Suprapubic skin (tissue), 4 donors: ENCODE measurements at places on chromosomes 16 and 17. TPM values are rescaled to one million over a fixed set of nuclear protein-coding genes. Genes with fewer than 3 reads are reported as not detected.

GRCh38 chr17:1573932-1574696, 11.5 kb upstream of the PITPNA start:
- peak overlapping the region; percentile 34 for H3K27ac ChIP-seq
- H3K4me1 ChIP-seq, result peaks cover 47% of the 10 kb centered on the region
- peak; percentile 93 for DNase-seq
- no peak overlapping the region for H3K4me3 ChIP-seq

DNA sequence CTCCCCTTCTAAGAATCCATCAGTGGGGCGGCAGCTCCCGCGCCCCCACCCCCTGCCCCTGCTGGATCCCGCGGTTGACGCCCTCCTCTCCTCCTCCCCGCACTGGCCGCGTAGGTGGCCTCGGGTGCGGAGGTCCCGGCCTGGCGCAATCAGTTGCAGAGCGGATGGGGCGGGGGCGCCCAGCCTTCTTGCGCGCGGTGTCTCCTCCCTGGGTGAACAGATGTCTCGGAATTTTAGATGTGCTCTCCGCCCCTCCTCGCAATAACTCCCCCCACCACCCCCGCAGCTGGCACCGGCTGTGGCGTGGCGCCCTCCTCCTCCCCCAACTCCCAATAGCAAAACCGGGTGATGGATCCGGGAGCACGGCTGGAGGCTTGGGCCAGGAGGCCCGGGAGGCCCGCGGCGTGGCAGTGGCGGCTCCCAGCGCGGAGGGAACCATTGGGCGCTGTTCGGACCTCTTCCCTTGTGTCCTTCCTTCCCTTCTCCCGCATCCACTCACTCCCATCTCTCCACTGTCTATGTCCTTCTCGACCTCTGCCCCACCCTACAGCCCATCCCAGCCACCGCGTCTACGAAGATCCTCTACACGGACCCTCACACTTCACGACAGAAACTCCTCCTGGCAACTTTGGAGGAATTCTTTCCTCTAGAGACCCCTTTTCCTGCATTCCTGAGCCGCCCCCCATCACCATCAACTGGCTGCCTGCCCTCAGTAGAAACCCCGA, 11.0 kb downstream of the NEUROD2 start:
- no peak overlapping the region for H3K4me3 ChIP-seq
- no peaks in the 10 kb centered on the region for H3K36me3 ChIP-seq
- no peak for DNase-seq
- H3K27me3 ChIP-seq, result peaks cover 95% of the 10 kb centered on the region
- H3K4me1 ChIP-seq, result peaks cover 38% of the 10 kb centered on the region

DNA sequence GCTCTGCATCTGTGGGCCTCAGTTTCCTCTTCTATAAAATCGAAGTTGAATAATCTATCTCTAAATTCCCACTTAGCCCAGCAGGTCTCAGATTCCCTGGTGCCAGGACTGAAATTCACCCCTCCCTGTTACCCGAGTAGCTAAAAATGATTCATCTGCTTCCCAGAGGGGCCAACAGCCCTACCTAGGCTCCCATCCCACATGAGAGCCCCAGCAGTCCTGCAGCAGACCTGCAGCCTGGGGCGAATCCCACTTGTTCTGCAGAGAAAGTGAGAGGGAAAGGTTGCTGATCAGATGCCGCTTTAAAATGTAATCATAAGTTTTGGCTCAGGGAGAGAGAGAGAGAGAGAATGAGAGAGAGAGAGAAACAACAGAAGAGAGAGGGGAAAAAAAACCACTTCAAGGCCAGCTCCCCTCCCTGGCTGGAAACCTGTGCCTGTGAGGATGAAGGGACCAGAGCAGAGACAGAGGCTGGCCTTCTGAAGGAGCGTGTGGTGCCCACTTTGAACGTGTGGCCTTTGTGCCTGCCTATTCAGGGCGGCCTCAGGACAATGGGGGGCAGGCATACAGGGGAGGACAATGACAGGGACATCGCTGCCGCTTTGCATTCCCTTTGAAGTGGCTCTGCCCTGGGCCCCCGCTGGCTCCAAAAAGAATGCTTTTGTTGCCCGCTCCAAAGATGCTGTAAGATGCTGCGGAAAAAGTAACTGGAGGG, 85.2 kb upstream of the NKD1 start:
- peaks cover 24% of the 10 kb centered on the region for H3K27me3 ChIP-seq
- H3K4me3 ChIP-seq, result no peak overlapping the region
- no peak overlapping the region for H3K27ac ChIP-seq
- H3K4me1 ChIP-seq, result peaks cover 3% of the 10 kb centered on the region
- H3K36me3 ChIP-seq, result no peaks in the 10 kb centered on the region

DNA sequence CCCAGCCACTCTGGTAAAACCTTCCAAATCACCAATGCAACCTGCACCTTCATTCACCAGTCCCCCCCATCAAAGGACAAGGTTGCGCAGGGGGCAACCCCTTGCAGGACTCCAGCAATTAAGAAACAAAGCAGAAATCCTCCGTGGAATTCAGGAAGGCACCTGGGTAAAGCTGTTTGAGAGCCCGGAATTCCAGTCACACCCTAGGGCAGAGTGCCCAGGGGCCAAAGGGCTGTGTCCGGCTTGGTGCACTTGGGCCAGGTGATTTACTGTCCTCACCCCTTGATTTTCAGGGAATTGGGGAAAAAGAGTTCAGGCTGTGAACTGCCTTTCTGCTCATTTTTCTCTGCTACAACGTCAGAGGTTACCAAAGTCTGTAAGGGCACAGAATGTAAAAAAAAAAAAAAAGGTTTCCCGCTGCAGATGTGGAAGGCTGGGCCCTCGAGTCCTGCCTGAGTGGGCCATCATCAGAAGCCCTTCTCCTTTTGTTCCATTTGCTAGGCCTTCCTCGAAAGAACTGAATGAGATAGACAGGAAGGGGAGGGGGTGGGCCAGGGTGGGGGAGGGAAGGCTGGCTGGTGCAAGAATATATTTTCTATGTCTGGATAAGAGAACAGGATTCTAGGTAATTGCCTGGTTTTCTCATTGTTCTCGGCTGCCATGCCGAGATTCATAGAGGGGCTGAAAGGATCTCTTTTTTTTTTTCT, 266.5 kb upstream of the PSMD7 start:
- no peak overlapping the region for H3K27ac ChIP-seq
- no peaks in the 10 kb centered on the region for H3K4me1 ChIP-seq
- H3K27me3 ChIP-seq, result peaks cover 26% of the 10 kb centered on the region
- H3K4me3 ChIP-seq, result no peak overlapping the region
- H3K36me3 ChIP-seq, result no peaks in the 10 kb centered on the region
- DNase-seq, result no peak

DNA sequence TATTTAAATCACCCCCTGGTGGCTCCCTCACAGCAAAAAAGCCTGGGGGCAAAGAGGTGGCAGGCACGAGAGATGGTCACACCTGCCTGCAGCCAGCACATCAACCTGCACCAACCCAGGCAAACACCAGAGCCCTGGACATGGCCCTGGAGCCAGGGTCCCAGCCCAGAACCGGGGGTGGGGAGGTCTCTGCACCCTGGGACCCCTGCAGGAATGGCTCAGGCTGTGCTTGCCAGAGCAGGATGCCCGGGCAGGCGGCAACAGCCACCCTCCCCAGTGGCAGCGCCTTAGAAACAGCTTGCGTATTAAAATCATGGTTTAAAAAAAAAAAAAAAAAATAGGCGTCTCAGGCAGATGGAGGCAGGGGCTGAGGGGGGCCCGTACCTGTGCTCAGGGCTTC, 16.2 kb downstream of the MYBBP1A start:
- no peak overlapping the region for H3K27ac ChIP-seq
- H3K36me3 ChIP-seq, result peaks cover 64% of the 10 kb centered on the region
- no peaks in the 10 kb centered on the region for H3K27me3 ChIP-seq
- H3K4me3 ChIP-seq, result no peak overlapping the region
- no peak for DNase-seq

DNA sequence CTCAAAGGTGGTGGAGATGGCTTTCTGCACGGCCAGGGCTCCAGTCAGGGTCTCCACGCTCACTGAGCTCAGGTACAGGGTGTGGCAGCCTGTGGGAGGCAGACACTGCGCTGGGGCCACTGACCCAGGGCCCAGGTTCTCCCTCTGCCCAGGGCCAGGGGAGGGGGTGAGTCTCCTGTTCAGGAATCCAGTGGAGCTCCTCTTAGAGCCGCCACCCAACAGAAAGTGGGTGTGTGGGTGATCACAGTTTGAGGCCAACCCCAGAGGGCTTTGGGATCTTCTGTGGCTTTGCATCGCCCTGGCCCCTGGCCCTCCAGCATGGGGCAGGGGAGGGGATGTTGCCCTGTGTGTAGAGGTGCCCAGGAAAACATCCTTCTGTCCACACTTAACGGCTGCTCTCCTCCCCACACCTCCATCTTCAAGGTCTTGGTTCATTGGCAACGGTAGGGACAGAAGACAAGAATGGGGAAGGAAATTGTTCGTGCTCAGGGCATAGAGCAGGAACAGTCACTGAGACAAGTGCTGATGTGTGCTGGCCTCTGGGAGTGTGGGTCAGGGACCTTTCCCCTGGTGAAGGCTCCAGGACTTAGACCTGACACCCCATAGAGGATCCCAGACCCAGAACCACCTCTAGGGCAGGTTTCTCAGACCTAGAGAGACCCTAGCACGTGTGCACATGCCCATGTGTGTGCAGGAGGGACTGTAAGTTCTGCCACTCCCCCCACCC, 21.5 kb downstream of the TNS4 start:
- H3K4me1 ChIP-seq, result peaks cover 48% of the 10 kb centered on the region
- peaks cover 36% of the 10 kb centered on the region for H3K36me3 ChIP-seq
- H3K27me3 ChIP-seq, result no peaks in the 10 kb centered on the region
- no peak for DNase-seq
- H3K4me3 ChIP-seq, result no peak overlapping the region

GRCh38 chr16:57045694-57046381, 46.5 kb upstream of the CPNE2 start:
- H3K4me1 ChIP-seq, result peaks cover 10% of the 10 kb centered on the region
- H3K4me3 ChIP-seq, result no peak overlapping the region
- peaks cover 57% of the 10 kb centered on the region for H3K36me3 ChIP-seq
- no peak overlapping the region for H3K27ac ChIP-seq
- peak; percentile 86 for DNase-seq
- H3K27me3 ChIP-seq, result no peaks in the 10 kb centered on the region

DNA sequence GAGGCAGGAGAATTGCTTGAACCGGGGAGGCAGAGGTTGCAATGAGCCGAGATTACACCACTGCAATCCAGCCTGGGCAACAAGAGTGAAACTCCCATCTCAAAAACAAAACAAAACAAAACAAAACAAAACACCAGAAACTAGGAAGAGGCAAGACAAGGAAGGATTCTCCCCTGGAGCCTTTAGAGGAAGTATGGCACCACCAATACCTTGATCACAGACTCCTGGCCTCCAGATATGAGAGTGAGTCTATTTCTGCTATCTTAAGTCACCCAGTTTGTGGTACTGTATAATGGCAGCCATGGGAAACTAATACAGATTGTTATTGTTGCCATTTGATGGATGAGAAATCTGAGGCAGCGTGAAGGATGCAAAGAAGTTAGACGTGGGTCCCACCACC, 14.6 kb upstream of the CPPED1 start:
- H3K4me3 ChIP-seq, result no peak overlapping the region
- no peak for DNase-seq
- H3K4me1 ChIP-seq, result no peaks in the 10 kb centered on the region
- H3K27me3 ChIP-seq, result no peaks in the 10 kb centered on the region

Gene MEIOB
- total RNA-seq, result 0.68 TPM

- H3K27ac ChIP-seq, result no peak overlapping the region
- H3K27me3 ChIP-seq, result no peaks in the 10 kb centered on the region
- H3K4me3 ChIP-seq, result no peak overlapping the region
- peaks cover 14% of the 10 kb centered on the region for H3K36me3 ChIP-seq
These were observed 4.5 kb downstream of the PCGF2 start for GRCh38 chr17:38743556-38744171.

- no peak overlapping the region for H3K4me3 ChIP-seq
- no peak overlapping the region for H3K27ac ChIP-seq
- no peaks in the 10 kb centered on the region for H3K36me3 ChIP-seq
- H3K4me1 ChIP-seq, result peaks cover 12% of the 10 kb centered on the region
These were observed 18.4 kb downstream of the PLCG2 start for GRCh38 chr16:81797443-81797842.

GRCh38 chr17:80855948-80856862, 135.4 kb upstream of the CHMP6 start:
- no peak overlapping the region for H3K27ac ChIP-seq
- DNase-seq, result no peak
- no peaks in the 10 kb centered on the region for H3K27me3 ChIP-seq
- H3K36me3 ChIP-seq, result peaks cover 11% of the 10 kb centered on the region
- no peak overlapping the region for H3K4me3 ChIP-seq
- H3K4me1 ChIP-seq, result peaks cover 28% of the 10 kb centered on the region

GRCh38 chr17:40349477-40349894, 15.1 kb downstream of the GJD3 start:
- H3K4me1 ChIP-seq, result peaks cover 74% of the 10 kb centered on the region
- no peak overlapping the region for H3K4me3 ChIP-seq
- H3K27me3 ChIP-seq, result no peaks in the 10 kb centered on the region
- peak overlapping the region; percentile 79 for H3K27ac ChIP-seq

Gene COPZ2
- 17.2 TPM for total RNA-seq
